Lung (tissue), 17 donors: ENCODE measurements at places on chromosomes 13 and 19. TPM values are rescaled to one million over a fixed set of nuclear protein-coding genes. Genes with fewer than 3 reads are reported as not detected.

DNA sequence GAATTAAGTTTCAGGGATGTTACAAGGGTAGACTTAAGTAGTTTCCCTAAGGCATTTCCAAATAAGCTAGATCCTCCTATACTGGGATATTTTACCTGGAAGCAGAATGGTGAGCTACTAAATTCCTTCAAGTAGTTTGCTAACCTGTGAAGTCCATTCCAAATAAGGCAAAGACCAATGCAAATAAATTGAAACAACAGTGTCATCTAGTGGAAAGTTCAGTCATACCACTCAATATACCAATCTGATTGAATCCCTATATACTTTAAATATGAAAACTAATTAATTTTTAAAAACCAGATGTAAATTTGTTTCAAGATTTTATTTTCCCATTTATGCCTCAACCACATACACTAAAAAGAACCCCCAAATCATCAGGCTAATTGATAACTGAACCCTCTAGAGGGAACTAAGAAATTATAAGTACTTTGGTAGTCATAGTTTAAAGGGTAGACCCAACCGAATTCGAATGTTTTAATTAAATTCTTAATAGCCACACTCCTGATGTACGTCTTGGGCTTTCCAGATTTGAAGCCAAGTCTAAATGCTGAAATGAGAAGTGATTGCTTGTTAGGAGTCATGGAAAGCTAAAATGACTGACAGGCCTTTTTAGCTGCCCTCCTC, 223.7 kb downstream of the TBC1D4 start:
- H3K4me3 ChIP-seq = no peak overlapping the region
- H3K36me3 ChIP-seq = no peaks in the 10 kb centered on the region
- no peak overlapping the region for H3K27ac ChIP-seq
- no peaks in the 10 kb centered on the region for H3K27me3 ChIP-seq
- peak; percentile 72 for DNase-seq
- H3K4me1 ChIP-seq = no peaks in the 10 kb centered on the region

ACP5 gene
- 22.5 TPM for total RNA-seq

DNA sequence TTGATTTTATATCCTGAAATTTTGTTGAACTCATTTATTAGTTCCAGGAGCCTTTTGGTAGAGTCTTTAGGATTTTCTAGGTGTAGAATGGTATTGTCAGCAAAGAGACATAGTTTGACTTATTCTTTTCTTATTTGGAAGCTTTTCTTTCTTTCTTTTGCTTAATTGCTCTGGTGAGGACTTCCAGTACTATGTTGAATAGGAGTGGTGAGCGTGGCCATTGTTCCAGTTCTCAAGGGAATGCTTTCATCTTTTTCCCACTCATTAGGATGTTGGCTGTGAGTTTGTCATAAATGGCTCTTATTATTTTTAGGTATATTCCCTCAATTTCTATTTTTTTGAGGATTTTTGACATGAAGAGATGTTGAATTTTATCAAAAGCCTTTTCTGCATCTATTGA, 182.2 kb upstream of the SPRY2 start:
- no peaks in the 10 kb centered on the region for H3K27me3 ChIP-seq
- no peak for DNase-seq
- H3K27ac ChIP-seq = no peak overlapping the region
- no peak overlapping the region for H3K4me3 ChIP-seq
- no peaks in the 10 kb centered on the region for H3K36me3 ChIP-seq

GRCh38 chr13:29684441-29684840, 89.0 kb upstream of the SLC7A1 start:
- no peaks in the 10 kb centered on the region for H3K4me1 ChIP-seq
- no peak overlapping the region for H3K27ac ChIP-seq
- H3K27me3 ChIP-seq = no peaks in the 10 kb centered on the region
- no peaks in the 10 kb centered on the region for H3K36me3 ChIP-seq
- no peak for DNase-seq

DNA sequence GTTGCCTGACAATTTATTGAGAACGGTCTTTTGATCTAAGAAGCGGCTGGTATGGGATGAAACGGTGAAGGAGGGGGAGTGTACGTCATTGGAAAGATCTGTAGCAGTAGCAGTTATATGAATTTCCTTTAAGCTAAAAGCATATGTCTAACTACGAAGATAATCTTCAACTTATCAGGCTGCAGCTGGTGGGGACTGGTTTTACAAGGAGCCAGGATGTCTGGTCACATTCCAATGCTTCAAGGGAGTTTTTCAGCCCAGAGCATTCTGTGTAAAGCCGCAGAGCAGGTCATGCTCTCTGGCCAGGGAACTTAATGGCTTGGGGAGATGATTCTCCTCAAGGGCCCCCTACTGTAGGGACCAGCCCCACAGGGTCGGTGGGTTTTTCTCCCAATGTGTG, 29.2 kb downstream of the CLEC4M start:
- H3K4me1 ChIP-seq = no peaks in the 10 kb centered on the region
- peaks cover 16% of the 10 kb centered on the region for H3K27me3 ChIP-seq
- no peak overlapping the region for H3K27ac ChIP-seq
- H3K36me3 ChIP-seq = no peaks in the 10 kb centered on the region
- no peak for DNase-seq

DNA sequence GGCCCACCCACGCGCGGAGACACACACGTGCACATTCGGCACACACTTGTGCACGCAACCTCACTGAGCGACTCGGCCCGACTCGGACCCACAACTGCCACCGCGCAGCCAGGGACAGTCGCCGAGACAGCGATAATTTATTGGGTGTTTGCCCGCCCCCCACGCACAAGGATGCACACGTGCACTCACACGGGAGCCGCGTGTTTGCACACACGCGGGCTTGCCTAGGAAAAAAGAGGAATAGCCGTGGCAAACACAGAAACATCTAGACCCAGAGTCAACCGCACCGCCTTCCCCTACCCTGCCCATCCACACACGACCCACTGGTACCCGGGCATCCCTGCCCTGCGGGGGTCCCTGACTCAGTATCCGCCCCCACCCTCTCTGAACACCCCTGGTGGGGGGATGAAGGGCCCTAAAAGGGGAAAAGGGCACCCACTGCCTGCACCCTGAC, 1.1 kb upstream of the SSBP4 start:
- peaks cover 48% of the 10 kb centered on the region for H3K4me1 ChIP-seq
- no peaks in the 10 kb centered on the region for H3K36me3 ChIP-seq
- no peak overlapping the region for H3K4me3 ChIP-seq
- peak overlapping the region; percentile 27 for H3K27ac ChIP-seq
- no peak for DNase-seq

DNA sequence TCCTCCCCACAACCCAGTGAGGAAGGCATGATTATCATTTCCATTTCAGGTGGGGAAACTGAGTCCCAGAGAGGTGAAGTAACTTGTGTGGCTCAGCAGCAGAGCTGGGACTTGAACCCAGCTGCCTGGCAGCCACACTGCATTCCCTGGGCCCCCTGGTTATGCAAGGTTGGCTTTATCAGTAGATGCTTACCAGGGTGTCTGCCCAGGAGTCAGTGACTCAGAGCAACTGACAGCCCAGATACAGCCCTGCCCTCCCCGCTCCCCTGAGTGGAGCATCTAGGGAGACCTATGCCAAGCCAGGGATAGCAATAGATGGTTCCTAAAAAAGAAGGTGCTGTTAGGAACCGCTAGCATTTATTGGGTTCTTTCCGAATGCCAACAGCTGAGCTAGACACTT, 5.9 kb downstream of the IGLON5 start:
- DNase-seq = no peak
- no peaks in the 10 kb centered on the region for H3K36me3 ChIP-seq
- no peaks in the 10 kb centered on the region for H3K27me3 ChIP-seq
- H3K27ac ChIP-seq = no peak overlapping the region
- no peak overlapping the region for H3K4me3 ChIP-seq
